ENCODE measurements at places on chromosomes 2 and 18. TPM values are rescaled to one million over a fixed set of nuclear protein-coding genes. Genes with fewer than 3 reads are reported as not detected.
A peak's percentile ranks its signal among the peaks of the same experiment; 100 is the strongest.

DNA sequence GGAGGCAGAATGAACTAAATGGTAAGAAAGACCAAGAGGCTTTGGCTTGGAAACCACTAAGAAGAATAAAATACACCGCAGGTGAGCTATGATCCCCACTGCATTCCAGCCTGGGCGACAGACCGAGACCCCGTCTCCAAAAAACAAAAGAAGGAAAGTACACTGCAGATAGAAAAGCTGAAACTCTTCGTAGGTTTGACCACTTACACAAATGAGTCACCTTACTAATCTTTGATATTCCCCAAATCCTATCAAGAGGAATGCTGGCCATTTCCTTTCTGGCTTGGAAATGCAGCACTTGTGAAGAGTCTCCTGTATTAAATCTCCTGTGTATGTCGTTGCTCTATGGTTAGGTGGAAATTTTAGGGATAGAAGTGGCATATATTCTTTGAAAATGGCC is 108.8 kb downstream of the MTCL1 start:
- no peak for DNase-seq

GRCh38 chr2:45180033-45180746 is 170.9 kb upstream of the SIX2 start:
- DNase-seq, result no peak

GRCh38 chr2:9949992-9950520 is 1.4 kb upstream of the GRHL1 start:
- no peak for DNase-seq

DNA sequence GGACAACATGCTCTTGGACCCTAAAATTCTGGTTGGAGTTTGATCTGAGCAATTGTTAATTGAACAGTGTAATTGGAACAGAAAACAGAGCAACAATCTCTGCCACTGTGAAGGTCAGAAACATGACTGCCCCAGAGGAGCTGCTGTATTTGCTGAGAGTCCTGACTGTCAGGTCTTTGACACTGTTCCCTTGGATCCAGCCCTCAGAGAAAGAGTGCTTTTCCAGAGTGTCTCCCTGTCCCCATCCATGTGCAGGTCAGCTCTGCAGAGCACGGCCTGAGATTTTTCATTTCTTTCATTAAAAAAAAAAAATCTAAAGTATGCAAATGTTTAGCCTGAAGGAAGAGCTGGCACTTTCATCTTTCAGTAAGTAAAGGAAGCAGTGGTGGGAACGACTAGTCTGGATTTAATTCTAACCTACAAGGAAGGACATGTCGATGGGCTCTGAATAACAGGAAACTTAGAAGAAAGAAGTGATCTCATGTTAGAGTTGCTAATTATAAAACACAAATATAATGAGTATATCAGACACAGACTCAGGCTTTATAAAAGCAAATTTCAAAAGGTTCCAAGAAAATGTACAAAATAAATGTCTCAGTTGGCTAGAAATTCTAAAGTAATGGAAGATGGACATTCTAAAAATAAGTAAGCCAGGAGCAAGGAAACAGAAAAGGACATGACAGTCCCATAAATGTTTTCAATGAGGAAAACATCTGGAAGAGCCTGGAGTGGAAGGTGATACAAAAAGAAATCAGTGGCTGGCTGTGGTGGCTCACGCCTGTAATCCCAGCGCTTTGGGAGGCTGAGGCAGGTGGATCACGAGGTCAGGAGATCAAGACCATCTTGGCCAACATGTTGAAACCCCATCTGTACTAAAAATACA is 876.5 kb downstream of the EPHA4 start:
- DNase-seq, result no peak

DNA sequence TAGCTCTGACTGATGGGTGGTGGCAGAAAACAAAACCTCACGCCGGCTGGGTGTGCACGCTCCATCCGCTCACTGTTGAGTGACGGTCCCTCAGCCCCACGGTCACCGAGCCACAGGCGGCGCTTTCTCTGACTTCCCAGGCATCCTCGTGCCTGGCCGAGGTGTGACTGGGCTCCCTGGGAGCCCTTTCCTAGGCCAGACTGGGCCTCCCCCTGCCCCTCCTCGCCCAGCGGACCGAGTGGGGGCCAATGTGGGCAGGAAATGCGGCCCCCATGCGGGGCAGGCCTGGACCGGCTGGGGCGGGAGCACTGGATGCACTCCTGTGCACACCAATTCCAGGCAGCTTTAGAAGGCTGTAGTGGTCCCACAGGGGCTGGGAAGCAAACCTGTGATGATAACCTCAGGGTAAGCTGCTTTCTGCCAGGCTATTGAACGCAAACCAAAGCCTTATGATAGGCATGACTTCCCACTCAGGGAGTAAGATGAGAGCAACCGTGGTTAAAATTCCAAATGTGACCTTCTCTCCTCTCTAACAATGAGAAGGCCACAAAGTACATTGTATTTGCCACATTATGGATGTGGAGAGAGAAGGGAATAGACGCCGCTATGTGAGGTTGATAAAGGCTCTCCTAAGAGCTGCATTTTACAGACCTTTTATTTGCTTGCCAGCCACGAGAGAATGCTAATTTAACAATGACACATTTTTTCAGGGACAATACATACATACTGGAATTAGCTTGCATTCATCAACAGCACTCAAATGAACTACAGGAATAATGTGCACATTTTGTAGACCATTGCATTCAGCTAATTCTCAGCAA is 83.9 kb upstream of the PGAP1 start:
- no peak for DNase-seq

DNA sequence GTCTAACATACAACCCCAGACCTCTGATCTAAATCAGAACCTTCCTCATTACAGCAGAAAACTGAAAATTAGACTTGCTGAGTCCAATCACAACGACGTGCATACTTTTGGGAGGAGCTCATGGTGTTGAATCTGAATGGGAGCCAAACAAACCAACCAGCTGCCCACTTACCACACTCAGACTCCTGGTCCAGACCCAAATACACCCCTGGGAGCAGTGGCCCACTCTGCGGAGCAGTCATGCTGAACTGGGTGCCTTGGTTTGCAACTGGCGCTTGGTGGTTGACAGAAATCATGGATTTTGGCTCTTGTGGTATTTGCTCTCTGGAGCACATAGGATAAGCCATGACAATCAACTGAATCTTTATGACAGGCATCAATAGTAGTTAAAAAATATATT is 253.6 kb upstream of the TNP1 start:
- DNase-seq, result no peak

DNA sequence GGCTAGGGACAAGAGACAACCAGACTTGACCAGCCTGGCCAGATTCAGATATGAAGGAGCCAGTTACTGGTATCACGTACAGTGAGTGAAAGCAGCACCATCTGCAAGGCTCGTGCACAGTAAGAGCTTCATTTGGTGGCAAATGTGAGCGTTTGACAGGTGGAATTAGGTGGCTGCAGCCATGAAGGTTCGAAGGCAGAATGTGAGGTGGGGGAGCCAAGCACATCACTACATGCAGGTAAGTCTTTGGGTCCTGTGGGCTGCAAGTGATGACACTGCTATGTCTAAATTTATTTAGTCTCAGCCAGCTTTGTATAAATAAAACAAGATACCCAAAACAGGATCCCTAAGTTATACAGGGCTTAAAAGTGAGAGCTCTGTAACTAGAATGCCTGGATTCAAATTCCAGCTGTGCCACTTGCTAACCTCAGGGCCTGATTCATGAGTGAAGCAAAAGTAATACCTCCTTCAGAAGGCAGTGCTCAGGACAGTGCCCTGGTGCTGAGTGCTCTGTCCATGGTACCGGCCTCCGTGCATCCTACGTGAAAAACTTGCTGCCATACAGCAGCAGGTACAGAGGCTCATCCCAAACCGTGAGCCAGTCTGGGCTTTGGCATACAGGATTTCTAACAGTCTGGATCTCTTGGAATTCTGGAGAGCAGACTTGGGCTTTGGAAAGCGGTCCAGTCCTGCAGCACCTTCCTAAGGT is 18.6 kb downstream of the DDX18 start:
- no peak for DNase-seq

- DNase-seq, result no peak
Measured at GRCh38 chr2:84701880-84702279, 179.0 kb downstream of the TRABD2A start.

DNA sequence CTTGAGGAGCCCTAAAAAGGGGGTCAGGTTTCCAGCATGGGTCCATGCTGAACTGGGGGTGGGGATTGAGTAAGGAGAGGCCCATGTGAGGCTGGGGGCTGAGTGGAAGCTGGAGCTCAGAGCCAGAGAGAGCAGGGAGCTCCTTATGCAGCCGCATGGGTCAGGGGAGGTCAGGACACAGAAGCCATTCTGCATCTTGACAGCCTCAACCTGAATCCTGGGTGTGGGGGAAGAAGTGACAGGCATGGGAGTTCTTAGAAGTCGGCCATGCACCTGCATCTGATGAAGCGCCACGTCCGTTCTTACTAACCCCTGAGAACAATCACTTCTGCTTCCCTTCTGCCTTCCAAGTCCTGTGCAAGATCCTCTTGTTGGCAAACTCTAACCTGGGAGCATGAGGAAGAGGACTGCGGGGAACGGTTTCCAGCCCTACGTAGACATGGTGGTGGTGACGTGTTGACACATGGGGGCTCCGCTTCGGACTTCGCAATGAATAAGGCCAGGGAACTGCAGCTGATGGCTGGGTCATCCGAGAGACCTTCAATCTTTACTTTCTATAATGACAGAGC is 22.3 kb downstream of the GNLY start:
- no peak for DNase-seq

DNA sequence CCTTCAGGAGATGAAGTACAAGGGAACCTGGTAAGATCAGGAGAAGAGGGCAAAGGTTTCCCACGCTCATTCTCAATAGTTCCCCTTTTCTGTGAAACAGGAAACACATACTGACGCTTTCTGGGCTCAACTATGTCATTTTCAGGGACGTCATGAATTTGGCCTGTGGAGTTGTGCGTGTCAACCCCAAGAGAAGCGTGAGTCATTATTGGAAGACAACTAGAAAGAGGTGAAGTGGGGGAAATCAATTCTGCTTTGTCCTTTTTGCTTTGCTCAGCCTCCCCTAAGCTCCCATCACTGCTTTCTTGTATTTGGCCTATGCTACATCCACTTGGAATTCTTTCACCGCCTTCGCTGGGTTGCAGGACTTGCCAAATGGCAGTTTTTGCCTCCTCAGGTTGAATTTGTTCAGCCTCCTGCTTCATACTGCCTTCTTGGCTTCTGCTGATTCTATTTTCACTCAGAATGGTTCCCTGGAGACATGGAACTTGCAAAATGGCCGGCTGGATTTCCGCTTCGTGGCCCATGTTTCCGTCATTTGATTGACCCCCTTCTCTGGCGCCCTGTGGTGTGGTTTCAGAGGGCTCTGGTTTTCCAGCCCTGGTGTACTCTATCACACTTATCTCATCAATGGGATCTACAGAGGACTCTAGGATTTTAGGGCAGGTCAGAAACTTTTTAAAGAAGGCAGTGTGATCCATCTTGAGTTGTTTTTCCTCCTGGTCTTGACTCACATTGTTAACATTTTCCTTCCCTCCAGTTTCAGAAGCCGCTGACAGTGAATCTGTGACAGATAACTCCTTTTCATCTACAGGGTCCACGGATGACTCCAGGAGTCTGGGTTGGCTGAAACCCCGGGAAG is 93.3 kb downstream of the ALPK2 start:
- no peak for DNase-seq

DNA sequence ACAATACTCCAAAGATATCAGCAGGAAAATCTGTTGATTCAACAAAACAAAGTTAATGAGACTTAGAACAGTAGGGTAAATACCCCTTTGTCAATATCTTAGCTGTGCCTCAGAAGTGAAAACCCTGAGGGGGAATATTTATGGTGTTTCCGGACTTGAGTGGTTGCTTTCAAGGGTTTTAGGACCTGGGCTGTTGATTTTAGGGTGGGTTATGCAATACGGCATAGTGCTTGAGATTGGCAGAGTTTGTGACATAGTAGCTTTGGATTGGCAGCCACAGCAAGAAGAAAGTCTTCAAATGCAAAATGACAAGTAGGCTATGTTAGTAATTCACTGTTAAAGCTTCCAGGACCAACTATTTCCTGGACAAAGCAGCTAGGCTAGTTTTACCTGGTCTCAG is 826.3 kb upstream of the CDH2 start:
- DNase-seq, result no peak

GRCh38 chr2:4792126-4792525 is 900.1 kb upstream of the SOX11 start:
- DNase-seq, result no peak

- DNase-seq, result no peak
Measured at GRCh38 chr18:26103579-26103978, 13.2 kb upstream of the SS18 start.

- DNase-seq, result no peak
Measured at GRCh38 chr2:82340578-82341053, 2036.1 kb upstream of the LRRTM1 start.

- no peak for DNase-seq
Measured at GRCh38 chr18:56083097-56083521, 495.1 kb upstream of the TCF4 start.

GRCh38 chr2:9480157-9480556 is 5.8 kb downstream of the IAH1 start:
- DNase-seq, result no peak

GRCh38 chr2:43225788-43226557 is 433 bp downstream of the ZFP36L2 start:
- DNase-seq, result peak; percentile 43

DNA sequence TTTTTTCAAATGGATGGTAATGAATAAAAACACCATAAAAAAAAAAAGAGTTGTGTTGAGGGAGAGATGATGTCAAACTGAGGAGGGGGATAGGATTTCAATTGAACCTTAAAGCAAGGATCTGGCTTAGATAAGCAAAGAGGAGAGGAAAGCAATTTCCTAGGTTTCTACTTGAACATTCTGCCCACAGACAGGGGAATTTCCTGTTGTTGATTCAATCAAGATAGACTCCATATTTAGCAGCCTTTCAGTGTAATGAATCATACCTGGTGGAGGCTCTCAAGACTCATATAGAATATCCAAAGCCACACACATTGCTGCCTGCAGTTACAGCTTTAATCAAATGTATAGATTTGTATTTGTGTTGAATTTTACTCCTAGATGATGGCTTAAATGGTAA is 294.4 kb upstream of the PIK3C3 start:
- no peak for DNase-seq

- no peak for DNase-seq
Measured at GRCh38 chr2:6140509-6140908, 448.3 kb downstream of the SOX11 start.

DNA sequence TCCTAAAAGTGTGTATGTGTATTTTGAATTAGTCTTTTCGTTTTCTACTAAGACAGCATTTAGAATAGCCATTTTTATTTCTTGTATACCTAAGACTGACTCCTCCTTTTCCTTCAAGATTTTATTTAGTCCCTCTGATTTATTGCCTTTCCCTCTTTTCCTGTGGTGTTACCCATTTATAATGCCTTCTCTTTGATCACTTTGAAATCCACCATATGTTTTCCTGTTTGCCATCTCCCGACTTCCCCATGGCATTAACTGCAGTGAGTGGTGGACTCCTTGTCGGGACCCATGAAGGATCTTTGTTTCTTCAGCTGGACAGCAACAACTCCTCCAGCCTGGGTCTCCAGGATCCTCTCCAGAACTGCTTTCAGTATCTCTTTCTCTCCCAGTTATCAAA is 160.7 kb downstream of the CSRNP3 start:
- DNase-seq, result no peak

The PLCL1 gene
- total RNA-seq, result 8.0 TPM

The MERTK gene
- total RNA-seq, result 22.7 TPM

The CRYBA2 gene
- total RNA-seq, result not detected

The ANKRD53 gene
- total RNA-seq, result 1.4 TPM

The FMNL2 gene
- 131 TPM for total RNA-seq

The MITD1 gene
- total RNA-seq, result 30.3 TPM

The OSGEPL1 gene
- 12.9 TPM for total RNA-seq

The ARHGEF4 gene
- total RNA-seq, result 24.5 TPM

Measured in tibial nerve (tissue), 4 donors.